Uterus (tissue), 4 donors: ENCODE measurements at places on chromosomes 5 and 9. TPM values are rescaled to one million over a fixed set of nuclear protein-coding genes. Genes with fewer than 3 reads are reported as not detected.

The NTMT1 gene
- 25.3 TPM for total RNA-seq

The GABRA6 gene
- not detected for total RNA-seq

The TAS2R1 gene
- not detected for total RNA-seq

The SCGB3A2 gene
- total RNA-seq: not detected

- H3K27ac ChIP-seq: no peak overlapping the region
- H3K27me3 ChIP-seq: no peaks in the 10 kb centered on the region
- H3K36me3 ChIP-seq: no peaks in the 10 kb centered on the region
- DNase-seq: no peak
- H3K4me1 ChIP-seq: no peaks in the 10 kb centered on the region
Measured at GRCh38 chr5:180334751-180335613, 18.2 kb downstream of the GFPT2 start.

DNA sequence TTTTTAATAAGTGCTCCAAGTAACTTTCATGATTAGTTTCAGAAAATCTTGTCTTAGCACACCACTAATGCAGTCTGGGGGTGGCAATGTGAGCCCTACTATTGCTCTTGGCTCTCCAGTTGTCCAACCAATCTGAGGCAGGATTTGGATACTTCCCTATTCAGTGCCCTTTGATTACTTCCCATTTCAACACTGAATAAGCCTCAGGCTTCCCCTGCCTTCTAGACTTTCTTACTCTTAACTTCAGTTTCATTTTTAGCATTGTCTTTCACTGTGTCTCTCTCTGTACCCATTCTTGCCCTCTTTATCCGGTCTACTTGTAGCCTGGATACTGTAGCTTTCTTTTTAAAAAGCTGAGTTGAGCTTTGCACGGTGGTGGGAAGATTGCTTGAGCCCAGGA, 186.1 kb downstream of the C9orf152 start:
- H3K4me3 ChIP-seq: no peak overlapping the region
- no peaks in the 10 kb centered on the region for H3K36me3 ChIP-seq
- H3K27ac ChIP-seq: no peak overlapping the region
- no peaks in the 10 kb centered on the region for H3K4me1 ChIP-seq
- no peak for DNase-seq

GRCh38 chr9:28407351-28407750, 834.1 kb upstream of the C9orf72 start:
- H3K27me3 ChIP-seq: no peaks in the 10 kb centered on the region
- no peaks in the 10 kb centered on the region for H3K4me1 ChIP-seq
- H3K27ac ChIP-seq: no peak overlapping the region
- H3K4me3 ChIP-seq: no peak overlapping the region
- DNase-seq: no peak

DNA sequence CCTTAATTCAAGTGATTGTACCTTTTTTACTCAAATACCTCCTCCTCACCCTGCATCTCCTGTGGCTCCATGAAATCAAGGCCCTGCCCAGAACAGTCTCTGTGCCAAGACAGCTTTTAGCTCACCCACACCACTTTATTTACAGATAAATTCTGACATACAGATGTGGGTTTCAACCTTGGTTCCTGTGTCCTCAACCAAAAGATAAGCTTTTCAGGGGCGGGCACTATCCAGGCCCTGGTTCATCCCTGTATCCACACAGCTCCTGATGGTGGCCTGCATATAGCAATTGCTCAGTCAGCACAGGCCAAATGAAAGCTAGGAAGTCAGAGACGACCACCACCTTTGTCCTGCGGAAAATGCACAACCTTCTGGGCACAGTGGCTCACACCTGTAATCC, 8.3 kb downstream of the SHB start:
- H3K4me3 ChIP-seq: no peak overlapping the region
- H3K4me1 ChIP-seq: no peaks in the 10 kb centered on the region
- DNase-seq: no peak
- H3K36me3 ChIP-seq: no peaks in the 10 kb centered on the region
- H3K27ac ChIP-seq: no peak overlapping the region

GRCh38 chr5:113264046-113264445, 170.7 kb downstream of the TSSK1B start:
- H3K4me1 ChIP-seq: no peaks in the 10 kb centered on the region
- no peak for DNase-seq
- H3K27me3 ChIP-seq: no peaks in the 10 kb centered on the region
- no peak overlapping the region for H3K4me3 ChIP-seq
- no peaks in the 10 kb centered on the region for H3K36me3 ChIP-seq

- DNase-seq: no peak
- H3K36me3 ChIP-seq: no peaks in the 10 kb centered on the region
- no peak overlapping the region for H3K4me3 ChIP-seq
- no peak overlapping the region for H3K27ac ChIP-seq
- no peaks in the 10 kb centered on the region for H3K4me1 ChIP-seq
Measured at GRCh38 chr5:1067141-1068121, 44.4 kb downstream of the SLC12A7 start.

DNA sequence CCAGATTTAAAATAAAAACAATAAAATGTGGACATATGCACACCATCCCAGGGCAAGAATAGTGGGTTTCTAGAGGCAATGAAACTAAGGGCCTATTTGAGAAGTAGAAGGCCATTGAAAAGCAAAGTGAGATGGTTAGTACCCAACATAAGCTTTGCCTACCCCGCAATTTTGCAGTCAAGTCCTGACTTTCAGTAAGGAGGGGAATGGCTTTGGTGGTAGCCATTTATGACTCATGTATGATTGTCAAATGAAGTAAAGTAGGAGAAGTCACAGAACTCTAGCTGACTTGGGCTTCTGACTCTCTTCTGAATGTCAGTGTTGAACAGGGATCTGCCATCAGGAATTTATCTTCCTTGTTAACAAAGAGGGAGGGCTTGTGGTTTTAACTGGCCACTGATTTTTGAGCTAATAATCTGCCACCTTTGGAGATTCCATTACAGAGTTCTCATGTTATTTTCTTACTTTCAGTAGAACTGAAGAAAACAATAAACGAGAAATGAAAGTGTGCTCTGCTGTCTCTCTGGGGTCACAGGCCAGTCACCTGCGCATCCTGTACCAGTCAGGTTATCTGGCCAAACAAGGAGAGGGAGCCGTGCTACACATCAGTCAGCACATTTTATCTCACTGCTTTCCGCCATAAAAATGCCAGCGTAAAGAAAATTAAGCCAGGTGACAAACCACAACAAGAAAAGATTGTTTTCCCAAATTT, 14.3 kb upstream of the SNCAIP start:
- H3K4me3 ChIP-seq: no peak overlapping the region
- DNase-seq: no peak
- H3K36me3 ChIP-seq: no peaks in the 10 kb centered on the region
- H3K27ac ChIP-seq: peak overlapping the region; percentile 79

DNA sequence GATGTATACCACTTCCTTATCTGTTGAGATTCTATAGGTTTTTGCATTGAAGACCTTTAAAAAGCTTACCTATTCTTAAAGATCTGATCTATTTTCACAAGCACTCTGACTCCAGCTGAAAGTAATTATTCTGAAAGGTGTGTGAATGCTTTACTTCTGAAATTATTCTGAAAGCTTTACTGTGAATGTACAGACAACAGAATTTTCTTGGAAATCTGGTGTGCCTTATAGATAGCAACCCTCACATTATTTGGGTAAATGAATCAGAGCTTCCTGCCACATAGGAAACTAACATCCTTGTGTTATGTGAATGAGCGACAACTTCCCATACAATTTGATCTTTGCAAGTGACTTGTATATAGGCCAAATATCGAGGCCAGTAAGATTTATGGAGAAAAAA, 6.5 kb downstream of the CDO1 start:
- no peak for DNase-seq
- no peaks in the 10 kb centered on the region for H3K36me3 ChIP-seq
- H3K27me3 ChIP-seq: no peaks in the 10 kb centered on the region
- no peak overlapping the region for H3K4me3 ChIP-seq
- H3K4me1 ChIP-seq: no peaks in the 10 kb centered on the region

DNA sequence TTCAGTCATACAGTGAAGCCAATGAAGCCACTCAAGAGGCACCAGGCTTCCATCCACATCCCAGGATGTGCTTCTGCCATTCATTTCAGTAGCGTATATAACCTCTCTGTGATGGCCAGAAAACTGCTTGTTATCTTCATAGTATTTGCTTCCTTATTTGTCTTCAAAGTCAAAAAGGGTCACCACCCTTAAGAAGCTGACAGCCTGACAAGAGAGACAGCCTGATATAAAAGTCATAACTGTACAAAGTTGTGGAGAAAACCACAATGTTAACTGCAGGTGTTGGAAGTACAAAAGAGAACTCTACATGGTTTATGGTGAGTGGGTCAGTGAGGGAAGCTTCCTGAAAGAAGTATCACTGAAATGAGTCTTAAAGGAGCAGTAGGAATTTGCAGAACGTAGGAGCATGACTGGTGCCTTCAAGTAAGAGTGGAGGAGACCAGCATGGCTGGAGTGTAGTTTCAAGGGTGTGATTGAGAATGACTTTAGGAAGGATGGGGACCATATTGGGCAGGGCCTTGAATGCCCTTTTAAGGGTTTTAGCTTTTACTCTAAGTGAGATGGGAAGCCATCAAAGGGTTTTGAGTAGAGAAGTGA, 33.7 kb downstream of the NIM1K start:
- no peak overlapping the region for H3K27ac ChIP-seq
- H3K4me1 ChIP-seq: no peaks in the 10 kb centered on the region
- H3K36me3 ChIP-seq: no peaks in the 10 kb centered on the region
- no peaks in the 10 kb centered on the region for H3K27me3 ChIP-seq

DNA sequence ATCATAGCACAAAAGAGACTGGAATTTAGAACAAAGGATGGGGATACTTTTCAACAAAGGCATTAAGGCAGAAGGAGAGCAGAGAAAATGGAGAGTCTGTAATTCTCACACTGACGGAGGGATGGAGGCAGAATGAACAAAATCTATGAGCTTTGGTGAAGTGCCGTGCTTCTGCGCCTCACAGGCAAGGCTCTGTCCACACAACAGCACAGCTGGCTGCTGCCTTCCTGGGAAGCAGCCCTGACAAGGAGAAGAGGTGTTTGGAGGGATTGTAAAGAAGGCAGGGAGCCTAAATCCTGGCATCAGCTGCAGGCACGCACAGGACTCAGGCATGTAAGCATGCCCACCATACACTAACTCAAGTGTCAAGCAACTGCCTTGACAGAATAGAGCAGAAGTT, 485.2 kb upstream of the KIF2A start:
- no peaks in the 10 kb centered on the region for H3K4me1 ChIP-seq
- no peaks in the 10 kb centered on the region for H3K36me3 ChIP-seq
- H3K27ac ChIP-seq: no peak overlapping the region
- no peak for DNase-seq

- no peak for DNase-seq
- no peaks in the 10 kb centered on the region for H3K36me3 ChIP-seq
- H3K4me3 ChIP-seq: no peak overlapping the region
Measured at GRCh38 chr9:14014218-14014617, 299.7 kb downstream of the NFIB start.

DNA sequence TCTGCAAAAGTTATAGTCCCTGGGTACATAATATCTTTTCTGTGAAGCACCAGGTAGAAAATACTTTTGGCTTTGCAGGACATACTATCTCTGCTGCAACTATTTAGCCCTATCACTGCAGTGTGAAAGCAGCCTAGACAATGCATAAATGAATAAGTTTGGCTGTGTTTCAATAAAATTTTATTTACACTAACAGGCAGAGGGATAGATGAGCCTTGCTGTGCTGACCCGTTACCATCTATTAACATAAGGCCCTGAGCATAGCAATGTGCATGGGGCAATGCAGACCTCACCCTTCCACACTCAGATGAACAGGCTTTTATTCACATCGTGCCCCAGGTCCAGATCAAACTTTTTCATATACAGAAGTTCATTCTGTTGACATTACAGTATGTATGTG, 27.8 kb downstream of the RASEF start:
- H3K27me3 ChIP-seq: no peaks in the 10 kb centered on the region
- H3K27ac ChIP-seq: no peak overlapping the region
- no peaks in the 10 kb centered on the region for H3K36me3 ChIP-seq
